ENCODE measurements at places on chromosomes 3 and 15.

DNA sequence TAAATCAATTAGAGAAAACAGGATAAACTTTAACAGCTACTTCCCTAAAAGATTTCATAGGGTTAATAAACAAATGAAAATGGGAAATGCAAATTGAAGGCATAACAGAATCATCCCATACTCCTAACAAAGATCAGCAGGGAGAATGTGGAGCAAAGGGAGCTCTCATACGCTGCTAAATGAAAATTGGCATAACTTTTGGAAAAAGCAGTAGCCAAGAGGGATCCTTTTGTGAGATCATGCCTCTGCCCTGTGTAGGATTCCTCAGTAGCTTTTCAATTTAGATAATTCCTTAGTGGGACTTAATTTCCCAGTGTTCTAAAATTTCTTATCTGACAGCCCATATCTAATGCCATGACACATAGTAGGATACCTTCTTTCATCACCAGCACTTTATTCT lies 18.2 kb downstream of the NIPA2 start:
- no peak for DNase-seq

DNA sequence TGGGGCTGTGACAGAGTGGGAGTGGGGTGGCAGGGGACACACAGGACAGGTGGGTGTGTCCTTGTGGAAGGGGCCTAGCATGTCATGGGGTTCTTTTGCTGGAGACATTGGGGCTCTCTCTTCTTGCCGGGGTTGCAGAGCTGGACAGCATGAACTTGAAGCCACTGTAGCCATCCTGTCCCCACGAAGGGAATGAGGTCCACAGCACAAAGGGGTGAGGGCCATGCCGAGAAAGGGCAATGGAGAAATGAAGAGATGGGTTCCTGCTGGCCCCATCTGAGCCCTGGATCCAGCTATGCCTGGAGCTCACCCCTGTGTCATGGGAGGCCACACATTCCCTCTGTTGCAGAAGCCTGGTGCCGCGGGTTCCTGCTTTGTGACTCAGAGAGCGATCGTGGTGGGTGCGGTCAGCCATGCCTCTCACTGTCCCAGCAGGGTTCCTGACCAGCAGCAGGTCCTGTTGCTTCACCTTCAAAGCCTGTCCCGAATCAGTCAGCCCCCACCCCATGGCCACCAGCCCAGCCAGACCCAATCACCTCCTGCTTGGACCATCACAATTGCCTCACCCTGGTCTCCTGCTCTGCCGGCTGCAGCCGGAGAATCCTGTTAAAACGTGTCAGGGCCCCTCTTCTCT lies 50.0 kb downstream of the DNAJB8 start:
- no peak for DNase-seq

DNA sequence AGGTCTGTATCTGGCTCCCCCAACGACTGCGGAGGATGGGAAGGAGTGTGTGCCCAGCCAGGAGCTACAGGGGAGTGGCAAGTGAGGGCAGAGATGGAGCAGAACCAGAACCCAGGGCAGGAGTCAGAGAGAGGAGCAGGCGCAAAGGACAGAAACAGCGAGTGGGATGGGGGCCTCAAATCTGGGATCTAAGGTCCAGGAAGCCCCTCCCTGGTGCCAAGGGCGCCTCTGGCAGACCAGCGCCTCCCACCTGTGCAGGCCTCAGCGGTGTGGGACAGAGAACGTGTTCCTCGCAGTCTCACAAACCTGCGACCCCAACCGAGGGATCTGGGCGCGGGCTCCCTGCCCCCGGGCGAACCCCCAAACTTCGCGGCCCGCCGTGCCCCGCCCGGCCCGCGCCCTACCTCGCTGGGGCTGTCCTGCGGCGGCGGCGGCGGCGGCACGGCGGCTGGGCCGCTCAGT lies 301 bp downstream of the PCBP4 start:
- DNase-seq: no peak

GRCh38 chr3:95449841-95450240 lies 1364.6 kb upstream of the EPHA6 start:
- DNase-seq: no peak

GRCh38 chr3:122678506-122678905 lies 2.1 kb upstream of the PARP14 start:
- DNase-seq: no peak

DNA sequence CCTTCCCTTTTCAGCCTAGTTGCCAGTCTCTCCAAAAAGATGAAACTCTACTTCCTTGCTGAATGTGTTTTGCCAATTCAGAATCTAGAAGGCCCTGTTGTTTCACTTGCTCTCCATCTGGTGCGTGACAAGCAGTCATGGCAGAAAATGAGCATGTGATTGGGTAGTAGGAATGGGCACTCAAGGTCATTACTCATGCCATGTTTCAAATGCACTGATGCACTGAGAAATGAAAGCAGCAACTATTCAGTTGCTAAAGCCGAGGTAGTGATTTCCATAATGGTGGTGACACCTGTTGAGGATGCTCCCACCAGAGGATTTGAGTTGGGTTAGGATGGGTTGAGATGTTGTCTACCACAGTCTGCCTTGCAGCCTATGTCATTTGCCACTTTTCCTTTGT lies 12.7 kb downstream of the ZBTB38 start:
- no peak for DNase-seq

DNA sequence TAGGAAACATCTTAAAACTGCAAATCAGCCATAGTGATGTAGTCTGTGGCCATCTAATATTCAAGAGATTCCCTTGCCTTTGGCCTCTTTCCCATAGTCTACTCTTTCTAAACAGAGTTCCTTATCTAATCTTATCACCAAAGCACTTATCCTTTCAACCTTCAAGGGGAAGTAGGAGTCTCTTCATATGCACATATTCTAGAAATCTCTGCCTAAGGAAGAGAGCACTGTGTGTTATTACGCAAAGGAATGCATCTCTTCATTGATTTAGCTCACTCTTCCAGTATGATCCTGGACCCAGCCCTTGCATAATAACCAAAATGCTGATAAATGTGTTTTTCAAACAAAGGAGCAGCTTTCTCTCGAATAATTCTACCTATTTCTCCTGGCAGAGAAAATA lies 253.7 kb upstream of the TPRG1 start:
- no peak for DNase-seq

DNA sequence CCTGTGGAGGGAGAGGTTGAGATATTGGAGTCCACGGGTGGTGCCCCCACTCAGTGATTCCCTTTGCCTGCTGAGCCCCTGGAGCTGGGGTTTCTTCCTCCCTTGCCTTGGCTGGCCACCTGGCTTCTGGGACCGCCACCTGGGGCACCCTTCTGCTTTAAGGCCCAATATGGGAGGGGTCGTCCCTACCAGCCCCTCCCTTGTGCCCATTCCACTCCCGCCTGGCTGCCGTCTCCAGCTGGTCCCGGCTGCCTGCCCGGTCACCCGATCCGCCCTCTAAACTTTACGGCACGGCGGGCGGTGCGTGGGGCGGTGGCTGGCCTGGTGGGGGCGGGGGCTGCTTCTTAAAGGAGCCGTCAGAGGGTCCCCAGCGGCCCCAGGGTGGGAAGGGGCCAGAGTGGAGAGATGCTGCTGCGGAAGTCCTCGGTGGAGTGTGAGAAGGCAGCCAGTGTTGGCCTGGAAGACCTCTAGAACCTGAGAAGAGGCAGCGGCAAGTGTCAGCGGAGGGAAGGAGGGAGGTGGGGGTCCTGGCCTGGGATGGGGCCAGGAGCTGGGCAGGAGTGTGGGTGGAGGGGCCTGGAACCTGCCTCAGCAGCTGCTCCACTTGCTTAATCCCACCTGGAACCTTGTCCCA lies 1.6 kb upstream of the SEMA3B start:
- no peak for DNase-seq

DNA sequence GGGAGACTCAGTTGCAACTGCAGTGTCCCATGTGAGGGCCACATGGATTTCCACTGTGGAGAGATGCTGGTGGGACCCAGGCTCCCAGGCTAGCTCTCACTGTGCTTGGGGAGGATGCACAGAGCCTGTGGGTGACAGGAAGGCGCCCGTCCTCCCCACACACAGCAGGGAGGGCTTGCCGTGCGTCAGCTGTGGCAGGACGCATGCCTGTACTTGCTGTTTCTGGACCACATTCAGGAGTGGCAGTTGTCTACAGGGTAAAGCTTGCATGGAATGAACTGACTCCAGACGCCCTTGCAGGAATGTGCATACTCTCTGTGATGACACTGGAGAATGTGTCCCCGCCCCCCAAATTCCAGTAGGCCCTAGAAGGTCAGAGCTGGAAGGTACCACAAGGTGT lies 63.8 kb upstream of the SNRPA1 start:
- DNase-seq: no peak

DNA sequence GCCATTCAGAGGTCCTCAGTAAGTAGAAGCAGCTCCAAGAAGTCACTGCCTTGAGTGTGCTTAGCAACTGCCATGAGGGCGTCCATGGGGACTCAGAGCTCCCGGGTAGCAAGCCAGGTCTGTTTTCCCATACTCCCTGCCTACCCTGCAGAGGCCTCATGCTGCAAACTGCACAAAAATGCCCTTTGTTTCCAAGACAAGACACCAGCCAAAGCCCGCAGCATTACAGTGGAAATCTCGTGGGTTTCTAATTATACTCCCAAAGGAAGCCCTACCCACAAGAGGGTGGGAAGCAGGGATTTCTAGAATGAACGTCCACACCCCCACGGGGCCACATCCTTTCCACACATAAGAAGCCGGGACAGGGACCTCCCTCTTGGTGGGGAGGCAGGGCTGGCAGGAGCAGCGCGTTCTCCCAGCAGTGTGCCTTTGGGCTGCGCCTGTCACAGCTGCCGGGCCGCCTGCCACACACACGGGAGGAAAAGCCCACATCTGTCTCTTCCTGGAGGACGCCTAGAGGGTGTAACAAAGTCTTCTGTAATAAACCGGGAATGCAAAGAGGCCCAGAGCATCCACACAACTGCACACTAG lies 31.1 kb downstream of the FAM174B start:
- DNase-seq: no peak

DNA sequence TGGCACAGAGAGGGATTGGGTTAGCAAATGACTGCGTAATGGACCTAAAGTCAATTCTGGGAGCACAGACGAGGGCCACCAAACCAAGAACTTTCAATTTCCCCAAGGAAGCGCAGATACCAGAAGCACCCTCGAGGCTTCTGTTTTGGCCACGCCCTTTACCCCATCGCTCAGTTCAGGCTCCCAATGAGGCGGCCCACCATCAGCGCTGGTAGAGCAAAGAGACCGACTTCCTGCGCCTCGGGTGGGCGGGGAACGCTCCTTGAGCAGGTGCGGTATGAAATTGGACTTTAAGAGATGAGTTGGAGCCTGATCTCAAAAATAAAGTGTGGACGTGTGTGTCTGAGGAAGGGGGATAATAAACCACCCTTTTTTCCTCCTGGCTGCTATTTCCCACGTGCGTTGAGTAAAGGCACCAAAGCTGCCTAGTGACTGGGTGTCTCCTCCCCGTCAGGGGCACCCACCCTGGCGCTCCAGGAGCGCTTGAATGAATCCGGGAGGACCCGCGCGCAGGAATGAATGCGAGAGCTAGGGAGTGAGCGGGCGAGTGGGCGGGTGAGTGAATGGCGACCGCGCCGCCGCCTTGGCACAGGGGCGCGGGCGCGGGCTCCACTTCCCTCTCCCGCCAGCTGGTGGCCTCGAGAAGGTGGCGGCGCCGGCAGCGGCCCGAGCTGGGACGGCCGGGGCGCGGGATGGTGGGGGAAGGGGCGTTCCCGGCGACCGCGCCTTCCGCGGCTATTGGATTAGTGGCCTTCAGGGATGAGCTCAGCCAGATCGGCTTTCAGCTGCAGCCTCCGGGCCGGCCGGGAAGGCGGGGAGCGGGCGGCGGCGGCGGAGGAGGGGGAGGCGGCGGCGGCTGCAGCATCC lies at the start of gene SPSB4:
Gene SPSB4 (plus strand): TSS at position 772 of the 867 bp plus-strand sequence. CDS start 14,758 bp downstream, outside the sequence.
- DNase-seq: no peak

DNA sequence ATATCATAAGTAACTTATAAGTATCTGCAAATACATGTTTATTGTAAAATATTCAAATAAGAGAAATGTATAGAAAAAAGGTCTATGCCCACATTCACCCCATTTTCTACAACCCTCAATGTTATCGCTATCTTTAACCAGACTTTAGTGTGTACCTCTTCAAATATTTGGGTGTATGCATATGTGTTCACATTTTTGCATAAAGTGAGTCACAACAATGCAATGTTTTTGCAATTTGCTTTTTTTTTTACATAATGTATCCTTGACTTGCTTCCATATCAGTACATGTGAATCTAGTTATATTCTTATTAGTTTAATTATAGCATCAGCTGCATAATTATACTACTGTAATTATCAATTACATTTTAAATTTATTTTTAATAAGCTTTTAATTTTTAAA lies 117.3 kb upstream of the LYSMD4 start:
- DNase-seq: no peak

GRCh38 chr3:141152130-141152529 lies 79.5 kb upstream of the PXYLP1 start:
- DNase-seq: no peak

DNA sequence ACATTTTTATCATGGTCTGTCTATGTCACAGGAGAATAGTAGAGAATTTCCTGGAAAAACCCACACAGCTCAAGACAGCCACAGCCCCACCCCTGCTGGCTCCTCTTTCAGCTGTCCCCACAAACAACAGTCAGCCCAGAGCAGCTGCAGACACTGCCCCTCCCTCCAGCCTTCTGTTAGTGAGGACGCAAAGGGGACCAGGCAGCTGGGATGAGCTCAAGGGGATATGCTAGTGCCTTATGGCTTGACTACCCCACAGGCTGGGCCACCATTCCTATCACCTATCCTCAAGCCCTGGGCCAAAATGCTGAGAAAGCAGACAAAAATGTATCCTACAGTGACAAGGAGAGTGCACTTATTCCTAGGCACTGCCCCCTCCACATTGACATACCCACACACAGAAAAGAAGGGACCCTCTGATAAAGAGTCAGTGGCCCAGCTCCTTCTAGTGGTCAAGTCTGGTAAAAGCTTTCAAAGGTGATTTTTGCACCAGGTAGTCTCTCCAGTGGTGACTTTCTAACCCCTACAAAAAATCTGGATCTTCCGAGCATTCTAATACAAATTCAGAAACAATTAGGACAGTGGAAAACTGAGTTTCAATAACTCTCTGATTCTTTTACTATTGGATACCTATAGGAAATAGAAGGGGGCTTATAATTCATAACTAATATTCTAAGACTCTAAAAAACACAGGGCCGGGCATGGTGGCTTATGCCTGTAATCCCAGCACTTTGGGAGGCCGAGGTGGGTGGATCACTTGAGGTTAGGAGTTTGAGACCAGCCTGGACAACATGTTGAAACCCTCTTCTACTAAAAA lies 3.0 kb upstream of the MAP1A start:
- no peak for DNase-seq

GRCh38 chr3:49997862-49998261 lies 57.9 kb downstream of the RBM6 start:
- DNase-seq: no peak

- DNase-seq: no peak
These were observed 114.7 kb upstream of the PLCL2 start for GRCh38 chr3:16770021-16770420.
